ENCODE measurements at places on chromosomes 3 and 15. TPM values are rescaled to one million over a fixed set of nuclear protein-coding genes. Genes with fewer than 3 reads are reported as not detected.

Gene RASGRF1
- total RNA-seq = not detected

Gene EAF2
- total RNA-seq = 12.9 TPM

Gene KLHL6
- total RNA-seq = 62.8 TPM

Gene AGBL1
- total RNA-seq = 0.04 TPM

Gene ATOSA
- total RNA-seq = 13.5 TPM

Gene CSPG5
- 0.97 TPM for total RNA-seq

Gene BCHE
- total RNA-seq = not detected

Gene GJD2
- not detected for total RNA-seq

Gene HGD
- 0.58 TPM for total RNA-seq

Gene KBTBD13
- total RNA-seq = not detected

Gene NLGN1
- not detected for total RNA-seq

Gene PLA2G4E
- total RNA-seq = not detected

Gene EPHB3
- not detected for total RNA-seq

Gene MUC20
- total RNA-seq = 0.54 TPM

Gene GRAMD2A
- not detected for total RNA-seq

Gene FOXB1
- 0.53 TPM for total RNA-seq

Gene CCR3
- not detected for total RNA-seq

Gene STARD5
- total RNA-seq = 8.9 TPM

Data from activated CD4-positive, alpha-beta T cell treated with anti-CD3 and anti-CD28 coated beads for 36 hours (primary cell).